ENCODE measurements at places on chromosomes 1 and 21. TPM values are rescaled to one million over a fixed set of nuclear protein-coding genes. Genes with fewer than 3 reads are reported as not detected.

- DNase-seq, result no peak
Measured at GRCh38 chr1:25631750-25632485, 15.3 kb downstream of the MAN1C1 start.

- DNase-seq, result no peak
Measured at GRCh38 chr1:180498594-180498993, 3.8 kb downstream of the ACBD6 start.

- DNase-seq, result no peak
Measured at GRCh38 chr1:230922620-230923019, 54.3 kb upstream of the C1orf198 start.

DNA sequence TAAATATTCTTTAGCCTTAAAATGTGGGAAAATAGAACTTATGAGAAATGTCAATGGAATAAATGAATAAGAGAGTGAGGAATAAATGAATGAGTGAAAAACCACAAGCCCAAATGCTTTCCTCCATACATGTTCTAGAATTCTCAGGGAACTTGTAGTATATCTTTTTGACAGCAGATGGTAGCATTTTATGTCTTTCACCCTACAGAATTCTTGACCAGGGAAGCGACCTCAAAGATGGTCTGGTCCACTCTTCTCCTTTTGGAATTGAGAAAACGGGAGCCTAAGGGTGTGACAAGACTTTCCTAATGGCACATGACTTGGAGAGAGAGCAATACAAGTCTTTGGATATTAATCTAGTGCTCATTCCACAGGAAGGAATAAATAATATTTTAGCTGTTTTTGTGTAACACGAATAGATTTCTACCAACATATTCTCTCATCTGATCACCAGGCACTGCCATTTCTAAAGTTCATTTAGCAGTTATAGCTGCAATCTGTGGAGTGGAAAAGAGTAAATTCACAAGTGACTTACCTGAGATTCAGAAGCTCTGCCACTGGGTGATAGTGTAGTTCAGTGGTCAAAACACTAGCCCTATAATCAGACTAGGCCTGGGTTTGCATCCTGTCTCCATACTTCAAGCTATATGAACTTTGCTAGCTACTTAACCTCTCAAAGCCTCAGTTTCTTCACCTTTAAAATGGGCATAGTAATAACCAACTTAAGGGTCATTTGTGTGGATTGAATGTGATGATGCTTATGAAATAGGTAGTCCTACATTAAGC lies 15.0 kb upstream of the F5 start:
- no peak for DNase-seq

The RNU1-3 gene
- 5,589 TPM for total RNA-seq

- DNase-seq, result no peak
Measured at GRCh38 chr1:226825746-226826100, 44.7 kb upstream of the PSEN2 start.

The COL16A1 gene
- total RNA-seq, result 15.7 TPM

GRCh38 chr1:100448366-100448765 lies 89.6 kb upstream of the GPR88 start:
- DNase-seq, result no peak

The OR2T29 gene
- total RNA-seq, result not detected

The MECR gene
- 20.6 TPM for total RNA-seq

DNA sequence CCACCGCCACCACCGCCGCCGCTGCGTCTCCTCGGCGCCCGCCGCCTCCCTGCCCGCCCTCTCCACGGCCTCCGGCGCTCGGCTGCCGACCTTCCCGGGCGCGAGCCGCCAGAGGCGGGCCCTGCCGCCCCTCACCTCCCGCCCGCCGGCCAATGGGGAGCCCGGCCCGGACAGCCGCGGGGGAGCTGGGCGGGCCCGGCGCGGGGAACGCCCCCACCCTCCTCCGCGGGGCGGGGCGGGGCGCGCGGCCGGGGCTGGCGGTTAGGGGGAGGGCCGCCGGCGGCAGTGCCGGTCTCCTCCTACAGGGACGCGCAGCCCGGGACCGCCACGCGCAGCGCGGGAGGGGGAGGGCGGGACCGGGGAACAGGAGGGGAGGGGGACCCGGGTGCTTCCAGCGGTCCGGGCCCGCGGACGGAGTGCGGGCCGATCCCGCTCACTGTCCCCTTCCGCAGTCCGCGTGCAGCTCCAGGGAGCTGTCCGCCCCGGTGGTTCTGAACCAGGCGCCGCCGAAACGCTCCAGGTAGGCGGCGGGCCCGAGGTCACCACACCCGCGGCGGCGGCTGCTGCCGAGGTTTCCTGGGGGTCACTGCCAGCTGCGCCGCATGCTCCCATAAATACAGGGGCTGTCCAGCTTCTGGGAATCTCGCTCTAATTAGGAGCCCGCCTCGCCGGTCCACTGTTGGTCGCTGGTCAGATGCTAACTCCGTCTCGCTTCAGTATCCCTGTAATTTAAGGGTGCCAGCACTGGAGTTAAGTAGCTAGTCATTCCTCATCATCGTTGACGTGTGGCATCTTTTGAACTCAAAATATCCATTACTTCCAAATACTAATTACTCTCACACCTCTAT lies at the start of gene PGBD5:
PGBD5 (minus strand) TSS at position 87 of the 848 bp plus-strand sequence. CDS start 404 bp downstream, outside the sequence.
- peak; percentile 88 for DNase-seq

The GPATCH4 gene
- 13.8 TPM for total RNA-seq

The BARHL2 gene
- total RNA-seq, result not detected

The EDARADD gene
- total RNA-seq, result 0.25 TPM

- no peak for DNase-seq
Measured at GRCh38 chr1:100860397-100860991, 34.1 kb downstream of the EXTL2 start.

GRCh38 chr21:44931137-44931500 lies 8.7 kb upstream of the SLX9 start:
- DNase-seq, result no peak

DNA sequence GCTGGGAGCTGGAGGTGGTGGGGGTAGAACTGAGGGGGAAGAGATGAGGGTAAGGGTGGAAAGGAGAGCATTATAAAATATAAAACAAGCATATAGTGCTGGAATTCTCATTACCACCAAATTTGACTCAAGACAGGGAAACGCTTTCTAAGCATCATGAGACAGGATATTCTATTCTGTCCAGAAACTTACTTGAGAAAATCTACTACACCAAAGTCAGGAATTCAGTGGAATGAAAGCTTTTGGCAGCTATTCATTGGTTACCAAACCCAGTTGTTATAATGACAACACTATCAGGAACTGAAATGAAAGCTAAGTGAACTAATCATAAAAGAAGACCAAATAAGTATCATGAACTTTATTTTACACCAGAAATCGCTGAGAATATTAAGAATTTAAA lies 14.5 kb downstream of the AIDA start:
- DNase-seq, result no peak

The HRNR gene
- not detected for total RNA-seq

GRCh38 chr1:4729090-4729471 lies 74.7 kb downstream of the AJAP1 start:
- no peak for DNase-seq

DNA sequence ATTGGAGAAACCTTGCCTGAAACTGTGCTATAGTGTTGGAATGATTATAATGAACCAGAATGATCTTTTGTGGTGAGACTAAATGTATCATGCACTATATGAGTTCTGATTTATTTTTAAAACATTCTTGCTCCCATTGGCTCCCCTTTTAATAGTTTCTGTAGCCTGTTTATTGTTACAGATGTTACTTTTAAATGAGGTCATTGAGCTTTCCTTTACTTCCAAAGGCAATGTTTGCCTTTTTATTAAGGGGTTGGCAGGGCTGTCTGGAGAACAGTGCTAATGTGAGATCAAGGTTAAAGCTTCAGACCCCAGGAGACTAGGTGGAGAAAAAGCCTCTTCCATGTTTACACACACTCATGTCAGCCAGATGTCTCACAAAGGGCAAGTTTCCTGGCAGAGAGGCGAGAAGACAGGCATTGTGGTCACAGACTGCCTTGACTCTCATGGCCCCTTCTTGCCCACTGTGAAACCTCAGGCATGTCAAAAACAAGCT lies 120.6 kb upstream of the RAVER2 start:
- no peak for DNase-seq

GRCh38 chr1:104932949-104933679 lies 1183.4 kb downstream of the AMY1C start:
- DNase-seq, result no peak

DNA sequence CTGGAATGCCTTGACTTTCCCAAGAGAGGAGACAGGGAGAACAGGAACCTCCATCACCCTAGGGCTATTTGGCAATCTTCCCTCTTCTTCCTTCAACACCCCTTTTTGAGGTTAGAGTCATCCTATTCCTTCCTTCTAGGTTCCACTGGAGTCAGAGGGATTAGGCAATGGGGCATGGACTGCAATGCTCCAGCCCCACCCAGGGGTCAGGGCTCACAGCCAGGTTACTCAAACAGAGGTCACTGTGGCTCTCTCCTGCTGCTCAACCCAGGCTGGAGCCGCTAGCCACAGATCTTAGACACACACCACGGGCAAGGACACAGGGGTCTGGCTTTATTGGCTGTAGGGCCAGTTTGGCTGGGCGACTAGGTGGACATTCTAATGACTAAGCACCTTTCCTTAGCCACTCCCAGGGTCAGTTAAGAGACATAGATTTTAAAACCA lies 145.5 kb upstream of the NRIP1 start:
- peak; percentile 10 for DNase-seq

- no peak for DNase-seq
Measured at GRCh38 chr1:213163278-213163711, 112.3 kb downstream of the RPS6KC1 start.

- no peak for DNase-seq
Measured at GRCh38 chr1:111190931-111191451, 9.5 kb downstream of the DENND2D start.

The ST6GALNAC3 gene
- total RNA-seq, result 13.3 TPM

DNA sequence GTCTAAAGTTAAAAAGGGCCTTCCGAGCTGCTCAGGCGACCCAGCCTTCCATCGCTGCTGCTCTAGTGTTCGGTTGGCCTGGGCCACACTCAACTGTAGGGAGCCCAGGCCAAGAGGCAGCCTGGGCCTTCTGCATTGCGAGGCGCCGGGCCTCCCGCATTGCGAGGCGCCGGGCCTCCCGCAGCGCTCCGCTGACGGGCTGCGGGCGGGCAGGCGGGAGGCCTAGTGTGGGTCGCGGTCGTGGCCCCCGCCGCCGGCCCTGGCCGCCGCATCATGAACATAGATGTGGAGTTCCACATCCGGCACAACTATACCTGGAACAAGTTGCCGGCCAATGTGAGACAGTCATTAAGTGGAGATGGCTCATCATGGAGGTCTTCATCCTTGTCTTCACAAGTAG lies 48.3 kb downstream of the PPIAL4G start:
- no peak for DNase-seq

GRCh38 chr1:204326771-204327300 lies 32.9 kb downstream of the PLEKHA6 start:
- no peak for DNase-seq
